ENCODE measurements at places on chromosomes 1 and 21.

DNA sequence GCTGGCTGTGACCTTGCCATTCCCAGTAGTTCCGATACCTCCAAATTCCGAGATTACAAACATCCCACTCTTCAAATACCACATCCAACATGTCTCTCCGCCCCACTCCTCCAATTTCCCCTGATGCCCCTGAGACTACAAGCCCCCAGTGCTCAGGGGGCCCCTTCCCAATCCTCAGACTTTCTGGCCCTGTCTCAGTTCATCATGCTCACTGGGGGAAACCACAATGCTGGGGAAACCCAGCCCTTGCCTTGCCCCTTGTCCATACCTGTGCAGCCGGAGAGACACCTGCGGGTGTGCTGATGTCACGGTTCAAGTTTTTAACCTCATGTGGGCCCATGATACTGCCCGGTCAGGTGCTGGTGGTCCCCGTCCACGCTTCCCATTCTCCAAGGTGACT lies 226.6 kb downstream of the CAMTA1 start:
- DNase-seq, result no peak

DNA sequence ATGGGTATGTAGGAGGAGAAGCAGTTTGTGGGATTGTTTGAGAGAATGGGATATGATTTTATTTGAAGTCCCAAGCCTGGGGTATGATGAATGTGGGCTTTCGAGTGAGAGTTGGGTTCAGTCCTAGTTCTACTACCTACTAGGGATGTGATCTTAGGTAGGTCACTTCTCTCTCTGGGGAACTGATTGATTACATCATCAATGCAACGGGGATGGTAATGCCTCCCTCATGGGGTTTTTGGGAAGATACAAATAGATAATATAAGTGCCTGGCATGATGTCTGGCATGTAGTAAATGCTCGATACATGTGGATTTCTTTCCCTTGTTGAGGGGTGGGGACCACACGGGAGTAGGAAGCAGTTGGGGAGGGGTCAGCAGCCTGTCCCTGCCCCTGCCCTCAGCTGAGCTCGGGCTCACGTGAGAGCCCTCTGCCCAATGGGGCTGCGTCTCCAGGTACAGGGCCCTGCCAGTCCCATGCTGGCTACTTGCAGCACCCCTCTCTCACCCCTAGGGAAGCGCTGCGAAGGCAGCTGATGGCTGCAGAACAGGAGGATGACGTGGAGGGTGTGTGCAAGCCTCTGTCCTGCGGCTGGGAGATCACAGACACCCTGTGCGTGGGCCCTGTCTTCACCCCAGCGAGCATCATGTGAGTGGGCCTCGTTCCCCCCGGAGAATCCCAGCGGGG lies 38.7 kb downstream of the AZIN2 start:
- no peak for DNase-seq

DNA sequence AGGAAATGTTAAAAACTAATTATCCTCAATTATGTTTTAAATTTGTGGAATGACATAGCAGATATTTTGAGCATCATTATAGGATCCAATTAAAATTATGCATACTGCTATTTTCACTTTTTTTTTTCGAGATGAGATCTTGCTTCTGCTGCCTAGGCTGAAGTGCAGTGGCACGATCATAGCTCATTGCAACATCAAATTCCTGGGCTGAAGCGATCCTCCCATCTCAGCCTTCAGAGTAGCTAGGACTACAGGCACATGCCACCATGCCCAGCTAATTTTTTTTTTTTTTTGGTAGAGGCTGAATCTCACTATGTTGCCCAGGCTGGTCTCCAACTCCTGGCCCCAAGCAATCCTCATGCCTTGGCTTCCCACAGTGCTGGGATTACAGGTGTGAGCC lies 11.3 kb upstream of the SLC1A7 start:
- DNase-seq, result no peak

GRCh38 chr1:227082999-227083746 lies 143.1 kb downstream of the COQ8A start:
- DNase-seq, result no peak

GRCh38 chr1:200029035-200029821 lies 1.7 kb downstream of the NR5A2 start:
- DNase-seq, result no peak

- DNase-seq, result no peak
Observed at GRCh38 chr1:2229911-2230731, 2.0 kb downstream of the SKI start.

DNA sequence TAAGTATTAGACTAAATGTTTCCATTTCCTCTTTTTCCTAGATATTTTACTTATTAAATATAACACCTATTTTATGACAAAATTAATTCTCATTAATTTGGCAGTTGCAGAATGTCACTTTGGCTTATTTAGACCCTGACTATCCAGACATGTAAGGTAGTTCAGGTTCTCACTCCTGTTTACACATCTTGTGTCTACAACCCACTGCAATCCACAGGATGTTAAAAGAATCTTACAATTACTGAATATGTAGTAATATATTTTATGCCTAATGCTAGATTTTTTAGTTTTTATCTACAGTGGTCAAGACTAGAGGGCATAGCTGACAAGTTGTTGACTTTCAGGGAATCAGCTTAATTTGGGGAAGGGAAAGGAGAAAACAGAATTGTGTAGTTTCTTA lies 346.7 kb downstream of the USP25 start:
- no peak for DNase-seq

GRCh38 chr1:197738927-197739326 lies 36.4 kb downstream of the DENND1B start:
- DNase-seq, result peak; percentile 8

DNA sequence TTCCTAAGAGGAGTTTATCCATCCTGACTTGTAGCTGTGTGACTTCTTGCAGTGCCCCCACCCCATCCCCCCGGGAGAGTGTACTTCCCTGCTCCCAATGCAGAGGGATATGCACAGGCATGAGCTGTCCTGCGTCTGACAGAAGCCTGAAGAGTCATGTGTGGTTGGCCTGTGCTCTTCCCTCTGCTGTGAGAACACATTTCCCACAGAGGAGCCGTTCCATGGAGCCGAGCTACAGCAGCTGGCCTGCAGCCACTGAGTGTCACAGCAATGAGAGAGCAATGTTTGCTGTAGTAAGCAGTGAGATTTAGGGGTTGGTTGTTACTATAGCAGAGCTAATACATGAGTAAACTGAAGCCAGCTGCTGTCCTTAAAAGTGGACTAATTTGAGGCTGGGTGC lies 22.0 kb downstream of the PARS2 start:
- no peak for DNase-seq

DNA sequence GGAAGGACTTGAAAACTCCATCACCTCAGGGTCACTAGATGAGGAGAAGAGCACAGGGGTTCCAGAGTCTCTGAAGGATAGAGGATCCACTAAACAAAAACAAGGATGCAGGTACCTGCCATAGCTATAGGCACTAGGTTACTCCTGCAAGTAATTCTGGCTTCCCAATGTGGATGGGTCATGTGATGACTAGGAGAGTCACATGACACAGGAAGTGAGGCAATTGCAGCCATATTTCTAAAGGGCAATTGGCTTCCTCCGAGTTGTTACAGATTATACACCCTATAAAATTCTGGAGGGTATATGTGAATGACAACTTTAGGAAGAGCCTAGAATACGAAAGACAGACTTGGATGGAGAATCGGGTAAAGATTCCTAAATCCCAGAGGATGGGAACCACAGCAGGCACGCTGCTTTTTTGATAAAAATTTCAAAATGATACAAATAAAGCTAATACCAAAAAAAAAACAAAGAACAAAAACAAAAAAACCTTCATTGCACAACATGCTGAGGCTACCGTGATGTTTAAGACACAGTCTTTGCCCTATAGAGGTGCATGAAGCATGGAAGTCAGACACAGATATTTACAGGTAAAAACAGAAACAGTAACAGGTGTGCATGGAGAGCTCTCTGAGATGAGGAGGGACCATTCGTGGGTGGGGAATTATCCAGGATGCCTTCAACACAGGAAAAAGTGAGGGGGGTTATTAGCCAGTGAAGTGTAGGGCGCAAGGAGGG lies 10.5 kb downstream of the MTX1 start:
- DNase-seq, result peak; percentile 36
